Breast epithelium (tissue), 4 donors: ENCODE measurements at places on chromosomes 6 and 20. TPM values are rescaled to one million over a fixed set of nuclear protein-coding genes. Genes with fewer than 3 reads are reported as not detected.

The ANKRD6 gene
- total RNA-seq: 18.0 TPM

The ANKRD66 gene
- total RNA-seq: not detected

The GJA10 gene
- total RNA-seq: not detected

The HMGA1 gene
- 10.9 TPM for total RNA-seq

The OXT gene
- 4.5 TPM for total RNA-seq

The WFDC5 gene
- not detected for total RNA-seq

The SLC16A10 gene
- 5.4 TPM for total RNA-seq

The ANGPT4 gene
- 18.4 TPM for total RNA-seq

The PARD6B gene
- 1.4 TPM for total RNA-seq

The WASF1 gene
- 19.7 TPM for total RNA-seq

The PRR18 gene
- not detected for total RNA-seq

The GPSM3 gene
- total RNA-seq: 11.3 TPM

The EGFL8 gene
- total RNA-seq: 10.2 TPM

The EYS gene
- 2.9 TPM for total RNA-seq

The TENT5A gene
- 25.9 TPM for total RNA-seq

The EYA4 gene
- total RNA-seq: 4.2 TPM

The ADNP gene
- total RNA-seq: 51.7 TPM

The USP49 gene
- 3.4 TPM for total RNA-seq

The SMLR1 gene
- not detected for total RNA-seq

The IP6K3 gene
- 0.66 TPM for total RNA-seq

The MATN4 gene
- 1.6 TPM for total RNA-seq

The PTK6 gene
- 0.16 TPM for total RNA-seq

The ZFP57 gene
- 0.29 TPM for total RNA-seq
